ENCODE measurements at places on chromosomes 5 and 9. TPM values are rescaled to one million over a fixed set of nuclear protein-coding genes. Genes with fewer than 3 reads are reported as not detected.

GRCh38 chr5:751496-751895 lies 33.0 kb downstream of the ZDHHC11B start:
- H3K36me3 ChIP-seq = no peaks in the 10 kb centered on the region
- no peaks in the 10 kb centered on the region for H3K4me1 ChIP-seq
- no peak for DNase-seq
- H3K4me3 ChIP-seq = no peak overlapping the region
- no peak overlapping the region for H3K27ac ChIP-seq
- H3K27me3 ChIP-seq = no peaks in the 10 kb centered on the region

DNA sequence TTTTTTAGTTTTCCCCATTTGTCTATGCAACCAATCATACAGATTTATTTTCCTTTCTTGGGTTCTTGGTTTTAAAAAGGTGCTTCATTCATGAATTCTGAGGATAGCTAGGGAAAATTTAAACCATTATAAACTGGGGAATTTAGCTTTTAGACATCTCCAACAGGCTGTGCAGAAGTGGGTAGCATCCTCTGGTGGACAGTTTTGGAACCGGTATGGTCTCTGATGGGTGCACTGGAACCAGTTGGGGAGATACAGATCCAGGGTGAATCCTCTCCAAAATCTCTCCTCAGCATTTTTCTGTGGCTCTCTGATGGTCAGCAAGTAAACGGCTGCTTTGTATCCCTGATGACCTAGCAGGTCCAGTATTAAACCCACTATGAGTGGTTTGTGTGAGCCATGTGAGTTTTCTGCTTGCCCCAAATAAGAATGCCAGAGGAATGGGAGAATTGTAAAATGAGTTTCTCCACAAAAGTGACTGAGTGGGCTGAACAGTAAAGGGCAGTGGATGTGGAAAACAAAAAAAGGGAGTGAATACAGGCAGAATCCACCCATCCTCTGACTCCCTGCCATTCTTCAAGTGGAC lies 9.1 kb upstream of the DNAJC25 start:
- no peaks in the 10 kb centered on the region for H3K4me1 ChIP-seq
- no peak for DNase-seq
- no peak overlapping the region for H3K27ac ChIP-seq
- H3K4me3 ChIP-seq = no peak overlapping the region
- H3K36me3 ChIP-seq = no peaks in the 10 kb centered on the region

- H3K27ac ChIP-seq = no peak overlapping the region
- H3K27me3 ChIP-seq = no peaks in the 10 kb centered on the region
- DNase-seq = no peak
- no peaks in the 10 kb centered on the region for H3K4me1 ChIP-seq
Measured at GRCh38 chr5:74285675-74286280, 354.8 kb downstream of the ENC1 start.

DNA sequence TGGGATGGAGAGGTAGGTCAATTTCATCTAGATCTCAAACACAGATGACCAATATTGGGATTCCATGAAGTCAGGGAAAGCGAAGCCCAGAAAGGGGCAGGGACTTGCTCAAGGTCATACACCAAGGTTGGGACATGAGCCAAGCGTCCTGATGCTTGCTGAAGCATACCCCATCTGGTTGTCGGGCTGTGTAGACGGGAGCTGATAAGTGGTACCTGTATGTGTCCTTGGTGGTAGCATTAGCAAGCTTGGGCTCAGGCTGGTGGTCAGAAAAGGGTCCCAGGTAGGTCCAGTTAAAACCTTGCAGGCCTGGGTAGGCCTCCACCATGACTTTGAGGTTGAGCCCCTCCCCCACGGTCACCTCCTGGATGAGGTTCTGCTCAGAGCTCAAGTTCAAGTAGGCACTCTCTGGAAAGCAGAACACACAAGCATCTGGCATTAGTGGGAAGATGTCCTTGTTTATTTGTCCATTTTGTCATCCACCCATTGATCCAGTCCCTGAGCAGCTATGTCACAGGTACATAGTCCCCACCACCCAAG lies 13.2 kb downstream of the CSF1R start:
- H3K4me3 ChIP-seq = no peak overlapping the region
- H3K4me1 ChIP-seq = no peaks in the 10 kb centered on the region
- no peaks in the 10 kb centered on the region for H3K27me3 ChIP-seq

DNA sequence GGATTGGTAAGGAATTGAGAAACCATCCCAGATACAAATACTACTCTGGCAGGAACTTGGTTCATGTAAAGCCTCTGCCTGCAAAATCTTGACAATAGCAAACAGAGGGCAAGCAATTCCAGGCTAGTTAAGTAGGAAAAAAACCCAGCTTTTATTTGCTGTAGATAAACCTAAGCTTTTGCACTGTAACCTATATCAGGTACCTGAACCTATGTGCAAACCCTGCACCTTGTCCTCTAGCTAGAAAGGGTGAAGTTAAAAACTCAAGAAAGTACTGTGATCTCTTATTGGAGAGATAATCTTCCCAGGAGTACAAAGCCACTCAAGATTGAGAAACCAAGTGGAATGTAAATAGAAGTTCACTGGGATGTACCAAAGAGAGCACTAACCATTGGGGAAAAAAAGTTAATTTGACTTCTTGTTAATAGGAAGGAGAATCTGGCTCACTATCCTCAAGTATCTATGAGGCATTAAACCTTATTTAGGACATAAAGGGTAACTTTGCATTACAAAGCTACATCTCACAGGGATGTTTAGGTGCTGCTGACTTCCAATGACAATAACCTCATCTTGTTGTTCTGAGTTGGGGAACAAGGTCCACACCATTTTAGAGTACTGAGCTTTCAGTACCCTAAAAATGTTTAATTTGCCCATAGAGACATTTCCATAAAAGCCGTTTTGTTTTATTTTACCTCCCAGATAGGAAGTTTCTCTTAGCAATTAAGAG lies 73.8 kb upstream of the PCA3 start:
- H3K4me1 ChIP-seq = peaks cover 10% of the 10 kb centered on the region
- H3K4me3 ChIP-seq = no peak overlapping the region
- no peaks in the 10 kb centered on the region for H3K36me3 ChIP-seq
- DNase-seq = no peak
- peaks cover 11% of the 10 kb centered on the region for H3K27me3 ChIP-seq
- no peak overlapping the region for H3K27ac ChIP-seq

The CCDC192 gene
- not detected for total RNA-seq

The PCDHB3 gene
- not detected for total RNA-seq
